ENCODE measurements at places on chromosomes 11 and 22.

DNA sequence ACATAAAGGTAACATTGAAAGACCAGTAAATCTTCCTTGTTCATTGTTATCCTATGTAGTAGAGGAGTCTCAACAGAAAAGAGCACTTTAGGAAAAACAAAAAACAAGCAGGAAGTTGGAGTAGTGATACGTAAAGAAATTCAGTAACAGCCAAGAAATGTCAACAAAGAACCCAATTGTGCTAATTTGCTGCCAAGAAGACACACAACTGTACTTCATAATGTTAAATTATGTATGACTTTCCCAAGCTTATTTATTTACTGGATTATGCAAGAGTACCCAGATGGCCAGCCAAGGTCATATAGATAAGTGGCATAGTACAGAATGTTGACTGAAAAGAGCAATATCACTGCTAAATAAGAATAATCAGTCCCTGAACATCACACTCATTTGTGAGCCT, 264.7 kb upstream of the CCDC179 start:
- DNase-seq = peak; percentile 40

- DNase-seq = no peak
Measured at GRCh38 chr22:44393066-44393465, 80.3 kb upstream of the SHISAL1 start.

- DNase-seq = no peak
Measured at GRCh38 chr11:120357620-120358019, 21.4 kb downstream of the ARHGEF12 start.

DNA sequence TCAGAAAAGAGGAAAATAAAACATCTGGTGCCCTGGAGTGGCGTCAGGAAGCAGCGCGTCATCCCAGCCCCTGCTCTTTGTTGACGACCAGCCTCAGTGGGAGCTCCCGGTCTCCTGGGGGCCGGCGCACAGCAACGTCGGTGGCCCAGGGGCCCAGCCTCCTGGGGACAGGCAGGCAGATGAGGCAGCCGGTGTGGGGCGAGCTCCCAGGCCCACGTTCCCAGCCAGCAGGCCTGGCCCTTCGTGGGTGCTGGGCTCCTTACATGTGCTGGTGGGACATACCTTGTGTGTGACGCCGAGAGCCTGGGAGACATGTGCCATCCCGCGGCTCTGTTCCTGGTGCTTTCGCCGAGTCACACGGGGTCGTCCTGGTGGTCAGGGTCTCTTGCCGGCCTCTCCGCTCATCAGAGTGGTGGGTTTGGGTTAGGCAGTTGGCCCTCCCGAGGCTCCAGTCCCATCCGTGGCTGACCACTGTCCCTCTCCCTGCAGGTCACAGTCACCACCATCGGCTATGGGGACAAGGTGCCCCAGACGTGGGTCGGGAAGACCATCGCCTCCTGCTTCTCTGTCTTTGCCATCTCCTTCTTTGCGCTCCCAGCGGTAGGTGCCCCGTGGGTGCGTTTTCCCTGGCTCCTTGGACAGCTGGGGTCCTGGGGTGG, 116.7 kb downstream of the KCNQ1OT1 start:
- DNase-seq = no peak

DNA sequence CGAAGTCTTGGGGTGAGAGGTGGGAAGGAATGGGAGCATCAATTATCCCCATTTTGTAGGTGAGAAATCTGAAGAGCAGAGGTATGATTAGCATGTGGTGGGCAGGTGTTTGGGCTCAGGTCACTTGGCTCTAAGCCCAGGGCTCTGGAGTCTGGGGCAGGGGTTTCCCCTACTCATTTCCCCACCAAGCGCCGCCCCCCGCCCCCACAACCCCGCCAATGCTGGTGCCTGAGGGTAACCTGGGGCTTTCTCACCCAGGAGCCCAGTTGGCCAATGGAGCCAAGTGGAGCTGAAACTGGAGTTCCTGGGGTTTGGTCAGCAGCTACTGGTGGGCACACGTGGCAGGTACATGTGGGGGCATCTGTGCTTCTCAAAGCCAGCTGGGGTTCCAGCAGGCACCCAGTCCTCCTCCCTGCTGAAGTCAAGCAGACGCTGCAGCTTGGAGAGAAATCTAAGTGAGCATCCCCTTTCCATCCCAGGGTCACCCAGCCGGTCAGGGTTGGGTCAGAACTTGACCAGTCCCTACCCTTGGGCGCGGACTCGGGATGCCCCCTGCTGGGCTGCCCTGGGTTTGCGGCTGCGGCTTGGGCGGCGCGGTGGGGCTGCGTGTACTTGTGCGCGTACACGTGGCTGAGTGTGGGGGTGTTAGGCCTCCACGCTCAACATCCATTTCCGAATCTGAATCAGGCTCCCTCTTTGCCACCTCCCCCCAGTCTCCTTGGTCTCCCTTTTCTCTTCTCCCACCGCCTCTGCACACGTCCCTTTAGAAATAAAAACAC, 1.7 kb upstream of the CHRM1 start:
- no peak for DNase-seq

DNA sequence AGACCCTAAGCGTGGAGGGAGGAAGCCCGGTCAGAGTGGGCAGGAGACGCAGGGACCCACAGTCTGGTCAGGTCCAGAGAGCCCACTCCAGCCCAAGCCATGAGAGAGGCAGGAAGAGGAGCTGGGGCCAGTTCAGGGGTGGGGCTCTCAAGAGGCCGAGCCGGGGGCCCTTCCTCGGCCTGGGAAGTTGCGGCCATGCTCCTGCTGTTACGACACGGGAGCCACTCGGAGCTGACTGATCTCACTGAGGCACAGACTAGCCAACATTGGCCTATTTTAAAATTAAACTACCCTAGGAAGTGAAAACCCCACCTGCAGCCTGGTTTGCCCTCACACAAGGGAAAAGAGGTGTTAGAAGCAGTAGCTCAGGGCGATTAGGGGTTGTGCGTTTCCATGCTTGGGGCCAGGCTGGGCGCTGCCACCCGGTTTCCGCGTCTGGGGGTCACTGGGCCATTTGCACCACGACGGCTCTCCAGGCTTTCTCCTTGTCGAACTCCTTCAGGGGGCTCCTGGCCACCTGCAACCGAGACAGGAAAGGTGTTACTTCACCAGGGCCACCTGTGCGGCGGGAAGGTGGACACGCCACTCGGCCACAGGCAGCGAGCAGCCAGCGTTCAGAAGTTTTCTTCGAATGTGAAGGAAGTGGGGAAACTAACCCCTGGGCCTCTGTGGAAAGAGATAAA, 3.2 kb upstream of the TTLL8 start:
- DNase-seq = no peak

GRCh38 chr11:57547854-57548377, 10.5 kb downstream of the SMTNL1 start:
- DNase-seq = no peak

GRCh38 chr22:24583221-24584165, 9.4 kb downstream of the LRRC75B start:
- DNase-seq = peak; percentile 21

DNA sequence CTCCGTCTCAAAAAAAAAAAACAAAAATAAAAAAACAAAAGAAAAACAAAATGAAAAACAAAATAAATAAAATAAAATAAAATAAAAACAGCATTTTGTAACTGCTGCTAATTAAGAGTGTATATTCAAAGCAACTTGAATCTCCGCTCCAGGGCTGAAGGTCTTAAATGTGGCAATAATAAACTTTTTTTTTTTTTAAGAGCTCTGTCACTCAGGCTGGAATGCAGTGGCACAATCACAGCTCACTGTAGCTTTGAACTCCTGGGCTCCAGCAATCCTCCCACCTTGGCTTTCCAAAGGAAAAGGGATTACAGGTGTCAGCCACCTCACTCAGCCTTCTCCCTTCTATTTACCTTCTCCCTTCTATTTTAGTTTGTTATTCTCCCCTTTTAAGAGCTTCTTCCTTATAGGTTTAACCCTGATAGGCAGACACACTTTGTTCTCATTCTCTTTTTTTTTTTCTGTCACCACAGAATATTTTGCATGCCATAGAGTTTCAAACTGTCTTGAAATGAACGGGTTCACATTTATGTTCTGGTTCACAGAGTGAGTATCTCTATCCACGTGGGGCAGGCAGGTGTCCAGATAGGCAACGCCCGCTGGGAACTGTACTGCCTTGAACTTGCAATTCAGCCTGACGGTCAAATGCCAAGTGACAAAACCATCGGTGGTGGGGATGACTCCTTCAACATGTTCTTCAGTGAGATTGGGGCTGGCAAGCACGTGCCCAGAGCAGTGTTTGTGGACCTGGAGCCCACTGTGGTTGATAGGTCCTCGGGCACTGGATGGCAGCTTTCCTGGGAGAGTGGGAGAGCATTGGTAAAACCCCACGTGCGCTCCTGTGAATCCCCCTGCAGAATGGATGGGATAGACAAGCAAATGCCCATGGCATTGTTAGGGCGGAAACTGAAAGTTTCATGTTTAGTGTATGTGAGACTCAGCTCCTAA, 19.4 kb downstream of the LRRC74B start:
- DNase-seq = no peak

GRCh38 chr11:31628111-31628510, 118.5 kb downstream of the ELP4 start:
- DNase-seq = no peak

GRCh38 chr11:110777775-110778174, 65.5 kb upstream of the ARHGAP20 start:
- DNase-seq = peak; percentile 74

DNA sequence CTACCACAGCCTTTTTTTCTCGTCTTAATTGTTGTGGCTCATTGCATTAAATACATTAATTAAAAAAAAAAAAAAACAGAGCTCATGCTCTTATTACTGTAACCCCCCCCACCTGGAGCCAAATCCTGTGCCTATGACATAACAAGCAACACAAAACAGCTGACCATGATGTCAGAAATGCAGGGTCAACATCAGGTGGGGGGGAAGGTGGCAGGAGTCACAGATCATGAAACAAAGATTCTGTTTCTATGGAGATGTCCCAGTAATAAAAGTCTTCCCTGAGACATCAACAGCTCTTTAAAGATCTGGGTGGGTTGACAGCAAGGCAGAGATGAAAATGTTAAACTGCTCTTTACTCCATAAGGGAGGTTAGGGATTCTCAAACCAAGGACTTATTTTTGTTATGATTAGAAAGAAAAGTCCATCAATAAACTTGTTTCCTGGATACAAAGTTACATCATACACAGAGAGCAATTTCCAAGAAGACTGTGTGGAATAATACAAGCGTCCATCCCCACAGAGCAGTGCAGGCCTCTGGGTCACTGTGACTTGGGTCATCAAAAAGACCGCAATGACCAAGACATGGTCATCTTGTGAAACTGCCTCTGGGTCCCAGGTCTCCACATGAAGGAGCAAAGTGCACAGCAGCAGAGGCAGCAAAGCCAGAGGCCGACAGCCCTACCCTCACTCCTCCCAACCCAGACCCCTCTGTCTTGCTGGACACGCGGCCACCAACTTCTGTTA, 42.7 kb upstream of the CYP2D6 start:
- DNase-seq = peak; percentile 35

GRCh38 chr11:70420008-70420464, 21.7 kb downstream of the CTTN start:
- peak; percentile 93 for DNase-seq

DNA sequence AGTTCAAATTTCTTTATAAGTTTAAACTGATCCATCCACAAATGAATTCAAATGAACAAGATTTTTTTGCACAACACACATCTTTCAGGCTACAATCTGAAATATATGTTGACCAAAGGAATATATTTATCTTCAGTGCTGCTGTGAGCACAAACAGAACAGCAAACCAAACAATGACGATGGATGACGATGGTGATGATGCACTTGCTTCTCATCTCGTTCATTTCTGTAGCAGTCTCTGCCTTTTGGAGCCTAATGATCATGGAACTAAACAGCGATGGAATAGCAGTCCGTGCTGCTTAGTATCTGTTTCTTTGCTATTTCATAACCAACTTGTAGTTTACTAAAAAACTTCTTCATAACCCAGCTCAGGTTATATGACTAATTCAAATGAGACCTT, 220.7 kb upstream of the BLID start:
- no peak for DNase-seq

GRCh38 chr11:115282923-115283322, 221.3 kb downstream of the CADM1 start:
- DNase-seq = no peak

GRCh38 chr11:12798609-12799011, 124.4 kb downstream of the TEAD1 start:
- DNase-seq = peak; percentile 44

GRCh38 chr11:73428227-73428626, 52.0 kb downstream of the RELT start:
- no peak for DNase-seq

GRCh38 chr22:24426851-24427499, 424 bp upstream of the ADORA2A start:
- no peak for DNase-seq

GRCh38 chr11:125163431-125164063, 1.0 kb upstream of the PKNOX2 start:
- DNase-seq = no peak

GRCh38 chr11:27020751-27021150, 19.9 kb upstream of the BBOX1 start:
- no peak for DNase-seq

- DNase-seq = no peak
Measured at GRCh38 chr11:5536482-5536881, 11.9 kb downstream of the OR52H1 start.

DNA sequence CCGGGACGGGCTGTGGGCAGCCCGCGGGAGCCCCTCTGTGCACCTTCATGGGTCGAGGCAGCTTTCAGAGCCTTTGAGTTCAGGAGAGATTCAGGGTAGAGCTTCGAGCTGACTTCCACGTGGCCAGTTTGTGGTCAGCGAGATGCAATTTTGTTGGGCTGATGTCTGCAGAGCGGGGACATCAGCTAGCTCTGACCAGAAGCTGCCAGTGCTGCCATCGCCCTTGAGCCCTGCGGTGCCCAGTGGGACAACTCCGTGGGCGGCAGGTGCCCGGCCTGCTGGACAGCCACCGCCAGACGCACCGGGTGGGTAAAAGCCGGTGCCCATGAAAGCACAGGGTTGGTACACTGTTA, 719 bp downstream of the TALDO1 start:
- DNase-seq = no peak

DNA sequence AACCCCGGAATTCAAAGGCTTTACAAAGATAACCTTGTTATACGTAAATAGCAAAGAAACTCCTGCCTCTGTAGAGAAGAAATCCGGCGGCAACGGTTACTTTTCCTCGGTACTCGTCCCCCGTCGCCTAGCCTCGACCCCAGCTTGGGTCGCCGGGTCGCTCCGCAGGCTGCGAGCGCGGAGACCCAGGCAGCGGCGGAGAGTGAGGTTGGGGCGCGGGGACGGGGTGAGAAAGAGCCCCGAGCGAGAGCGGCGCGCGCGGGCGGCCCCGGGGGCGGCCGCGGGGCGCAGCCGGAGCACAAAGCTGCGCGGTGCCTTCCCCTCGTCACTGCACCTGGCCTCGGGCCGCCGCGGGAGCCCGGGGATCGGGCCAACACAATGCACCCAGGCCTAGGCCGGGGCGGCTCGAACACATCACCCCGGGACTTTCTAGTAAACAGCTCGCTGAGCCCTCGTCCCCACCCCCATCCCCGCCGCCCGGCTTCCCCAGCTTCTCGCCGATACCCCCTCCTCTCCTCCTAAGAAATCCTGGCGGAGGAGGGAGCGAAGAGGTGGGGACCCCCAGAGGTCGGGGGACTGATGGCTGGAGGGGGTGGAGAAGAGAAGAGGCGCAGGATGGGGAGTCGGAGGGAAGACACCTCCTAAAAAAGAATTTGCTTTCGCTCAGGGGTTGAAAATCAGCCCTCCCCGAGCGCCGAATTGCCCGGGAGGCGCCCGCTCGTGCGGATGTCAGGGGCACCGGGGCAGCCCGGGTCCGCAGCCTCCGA, 845 bp downstream of the MPPED2 start:
- no peak for DNase-seq
